Stimulated activated memory B cell treated with anti-CD40 and anti-IgM and Interleukin-4, amounts not matched to agents 10 μg/mL and 1 μg/mL and 100 μg/mL, for 72 hours (primary cell): ENCODE measurements at places on chromosomes 11 and 22.
A peak's percentile ranks its signal among the peaks of the same experiment; 100 is the strongest.

DNA sequence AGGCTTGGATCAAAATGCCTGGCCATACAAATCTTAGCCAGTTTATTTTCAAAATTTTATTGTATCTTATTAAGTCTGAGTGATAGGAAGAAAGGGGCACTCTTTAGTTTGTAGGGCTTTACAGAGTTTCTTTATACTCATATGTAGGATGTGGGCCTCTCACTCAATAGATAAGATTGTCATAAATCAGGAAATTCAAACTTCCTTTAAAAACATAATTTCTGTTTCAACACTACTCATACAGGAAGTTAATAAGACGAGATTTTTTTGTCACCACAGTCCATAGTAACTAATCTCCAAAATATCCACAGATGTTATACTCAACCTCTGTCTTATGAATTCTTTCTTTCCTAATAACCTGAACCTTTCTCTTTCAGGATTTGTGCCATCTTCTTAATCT lies 13.3 kb upstream of the OR56B4 start:
- no peak for ATAC-seq
- H3K27ac ChIP-seq, result no peak overlapping the region
- H3K4me3 ChIP-seq, result no peak overlapping the region

DNA sequence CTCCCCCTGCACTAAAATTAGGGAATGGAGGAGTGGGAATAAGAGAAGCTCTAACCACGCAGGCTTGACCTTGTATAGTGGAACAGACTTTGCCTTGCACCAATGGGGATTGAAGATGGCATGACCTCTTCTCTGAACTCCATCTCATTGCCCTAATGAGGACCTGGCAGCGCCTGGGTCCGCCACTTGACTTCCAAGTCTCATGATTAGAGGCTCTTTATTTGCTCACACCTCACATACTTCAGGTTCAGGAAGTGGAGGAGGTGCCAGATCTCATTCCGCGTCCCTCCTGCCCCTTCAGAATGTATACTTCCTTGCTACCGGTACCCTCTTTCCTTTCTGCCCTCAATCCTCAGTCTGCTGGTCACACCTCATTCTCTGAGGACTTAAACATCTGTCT lies 106.0 kb upstream of the CD44 start:
- peak overlapping the region; percentile 20 for H3K27ac ChIP-seq
- H3K36me3 ChIP-seq, result no peaks in the 10 kb centered on the region
- no peaks in the 10 kb centered on the region for H3K27me3 ChIP-seq
- ATAC-seq, result no peak
- H3K4me3 ChIP-seq, result no peak overlapping the region

DNA sequence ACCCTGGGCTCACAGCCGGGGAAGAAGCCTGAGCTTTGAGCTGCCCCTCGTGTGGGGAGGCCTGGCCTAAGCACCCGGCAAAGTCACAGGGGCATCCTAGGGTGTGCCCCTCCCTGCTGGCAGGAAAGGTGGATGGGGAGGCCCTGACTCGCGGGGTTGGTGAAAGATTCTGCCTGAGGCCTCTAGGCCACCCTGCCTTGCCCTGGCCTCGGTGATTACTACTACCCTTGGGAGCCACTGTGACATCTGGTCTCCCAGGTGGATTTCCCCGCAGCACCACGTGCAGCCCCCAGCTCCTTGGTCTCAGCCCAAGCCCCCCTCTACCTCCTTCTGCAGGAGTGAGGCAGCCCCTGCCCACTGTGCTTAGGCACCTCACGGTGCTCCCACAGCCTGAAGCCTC lies 23.9 kb downstream of the GNAZ start:
- H3K36me3 ChIP-seq, result no peaks in the 10 kb centered on the region
- ATAC-seq, result no peak
- H3K27ac ChIP-seq, result no peak overlapping the region
- no peaks in the 10 kb centered on the region for H3K27me3 ChIP-seq
- H3K4me3 ChIP-seq, result no peak overlapping the region
- no peaks in the 10 kb centered on the region for H3K4me1 ChIP-seq

GRCh38 chr11:14423633-14424032 lies 64.7 kb upstream of the RRAS2 start:
- peaks cover 11% of the 10 kb centered on the region for H3K4me1 ChIP-seq
- H3K4me3 ChIP-seq, result no peak overlapping the region
- no peak overlapping the region for H3K27ac ChIP-seq

DNA sequence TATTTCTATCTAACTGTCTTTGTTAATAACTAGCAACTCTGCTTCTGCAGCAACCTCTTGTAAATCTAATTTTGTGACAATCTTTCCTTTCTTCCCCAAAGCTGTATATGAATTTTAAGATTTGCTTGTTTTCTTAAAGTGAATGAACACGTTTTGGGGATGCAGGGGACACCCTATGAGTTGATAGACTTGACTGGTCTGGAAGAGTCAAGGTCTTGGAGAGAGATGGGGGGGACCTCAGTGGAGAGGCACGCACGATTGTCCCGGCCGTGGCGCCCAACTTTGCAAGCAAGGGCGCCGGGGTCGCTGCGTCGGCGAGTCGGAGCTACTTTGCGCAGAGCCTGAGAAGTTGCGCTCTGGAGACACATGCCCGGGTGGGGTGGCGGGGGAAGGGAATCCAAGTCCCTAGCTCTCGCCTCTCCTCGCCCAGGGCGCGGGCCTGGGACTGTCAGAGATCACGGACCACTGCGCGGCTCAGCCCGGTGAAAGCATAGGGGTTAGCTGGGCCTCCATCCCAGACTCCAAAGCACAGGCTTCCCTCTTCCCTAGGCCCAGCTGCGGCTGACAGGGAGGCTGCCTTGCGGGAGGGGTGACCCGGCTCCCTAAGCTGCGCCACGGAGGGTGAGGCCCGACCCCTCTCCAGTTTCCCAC lies 854 bp downstream of the ABCC8 start:
- H3K27me3 ChIP-seq, result peaks cover 65% of the 10 kb centered on the region
- no peaks in the 10 kb centered on the region for H3K4me1 ChIP-seq
- no peaks in the 10 kb centered on the region for H3K36me3 ChIP-seq
- no peak for ATAC-seq

- H3K27ac ChIP-seq, result no peak overlapping the region
- H3K4me1 ChIP-seq, result no peaks in the 10 kb centered on the region
- ATAC-seq, result no peak
- no peak overlapping the region for H3K4me3 ChIP-seq
- no peaks in the 10 kb centered on the region for H3K36me3 ChIP-seq
These were observed 59.7 kb upstream of the LUZP2 start for GRCh38 chr11:24437123-24437522.
